ENCODE measurements at places on chromosomes 2 and 18.

DNA sequence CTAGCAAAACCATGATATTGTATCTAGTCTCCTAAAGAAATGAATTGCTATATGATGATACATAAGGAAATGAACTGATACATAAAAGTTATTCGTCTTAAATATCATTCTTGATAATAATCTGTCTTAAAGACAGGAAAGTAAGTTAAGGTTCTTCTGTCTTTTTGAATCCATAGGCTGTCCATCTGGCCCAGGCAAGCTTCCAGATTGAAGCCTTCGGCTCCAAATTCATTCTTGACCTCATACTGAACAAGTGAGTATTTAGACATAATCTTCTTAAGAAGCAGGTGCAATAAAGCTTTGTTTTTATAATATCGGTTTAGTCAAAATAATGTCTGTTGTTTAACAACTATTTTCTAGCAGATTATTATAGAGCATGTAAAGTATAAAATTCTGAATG is 37.7 kb downstream of the ADAM23 start:
- DNase-seq, result no peak

DNA sequence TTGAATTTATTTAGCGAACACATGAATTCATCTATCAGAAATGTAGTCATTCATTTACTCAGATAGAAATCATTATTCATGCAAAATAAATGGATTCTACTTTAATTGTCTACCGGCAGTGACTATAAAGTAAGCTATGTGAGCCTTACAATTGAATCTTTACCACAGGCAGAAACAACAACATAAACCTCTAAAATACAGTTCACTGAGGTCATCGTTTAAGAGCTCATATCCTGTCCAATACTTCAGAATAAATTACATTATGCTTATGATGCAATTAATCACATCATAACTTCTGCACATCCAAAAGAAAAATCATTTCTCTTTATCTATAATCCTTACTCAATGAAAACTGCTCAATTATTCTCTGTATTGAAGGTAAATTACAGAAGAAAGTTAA is 244.7 kb downstream of the HNMT start:
- no peak for DNase-seq

DNA sequence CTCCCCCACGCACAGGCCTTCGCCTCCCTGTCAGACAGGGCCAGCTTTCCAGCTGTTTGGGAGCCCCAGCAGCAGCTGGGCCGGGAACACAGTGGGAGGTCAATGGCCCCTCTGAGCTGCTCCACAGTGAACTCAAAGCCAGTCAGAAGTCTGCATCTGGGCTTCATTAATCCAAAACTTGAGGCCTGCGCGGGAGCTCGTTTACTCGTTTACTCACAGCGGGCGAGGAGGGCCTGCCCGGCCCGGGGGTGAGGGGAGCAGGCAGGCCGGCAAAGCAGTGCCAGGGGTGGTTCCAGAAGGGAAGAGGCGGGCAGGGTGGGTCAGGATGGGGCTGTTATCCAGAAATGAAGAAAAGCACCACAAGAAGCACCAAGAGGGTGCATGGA is 36.8 kb upstream of the SEMA4C start:
- DNase-seq, result no peak

GRCh38 chr2:171297956-171298355 is 135.8 kb downstream of the METTL8 start:
- no peak for DNase-seq

- no peak for DNase-seq
Observed at GRCh38 chr2:172342611-172343010, 84.8 kb upstream of the ITGA6 start.

All from amygdala (tissue), 56 donors.